T-cell (primary cell): ENCODE measurements at places on chromosomes 7 and 10.

- no peak for DNase-seq
These were observed 516.9 kb upstream of the LRRN3 start for GRCh38 chr7:110573862-110574528.

GRCh38 chr7:99788554-99788953 is 4.6 kb upstream of the CYP3A4 start:
- no peak for DNase-seq

DNA sequence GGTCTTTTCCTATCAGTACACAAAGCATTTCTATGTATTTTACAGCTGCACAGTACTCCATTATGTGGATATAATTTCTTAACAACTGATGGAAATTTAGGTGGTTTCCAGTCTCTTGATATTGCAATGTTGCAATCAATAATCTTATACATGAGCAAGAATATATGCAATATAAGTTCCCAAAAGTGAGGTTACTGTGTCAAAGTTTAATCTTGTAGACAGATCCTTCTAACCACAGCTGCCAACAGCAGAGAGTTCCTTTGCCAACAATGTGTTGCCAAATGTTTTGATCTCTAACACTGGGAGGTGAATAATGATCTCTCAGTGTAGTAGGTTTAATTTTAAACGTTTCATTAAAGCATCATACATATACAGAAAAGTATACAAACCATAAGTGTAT is 54.5 kb downstream of the CUL2 start:
- no peak for DNase-seq

- no peak for DNase-seq
These were observed 104.0 kb upstream of the NANOS1 start for GRCh38 chr10:118925404-118926071.

- DNase-seq, result no peak
These were observed 61.9 kb downstream of the TES start for GRCh38 chr7:116271963-116272886.

DNA sequence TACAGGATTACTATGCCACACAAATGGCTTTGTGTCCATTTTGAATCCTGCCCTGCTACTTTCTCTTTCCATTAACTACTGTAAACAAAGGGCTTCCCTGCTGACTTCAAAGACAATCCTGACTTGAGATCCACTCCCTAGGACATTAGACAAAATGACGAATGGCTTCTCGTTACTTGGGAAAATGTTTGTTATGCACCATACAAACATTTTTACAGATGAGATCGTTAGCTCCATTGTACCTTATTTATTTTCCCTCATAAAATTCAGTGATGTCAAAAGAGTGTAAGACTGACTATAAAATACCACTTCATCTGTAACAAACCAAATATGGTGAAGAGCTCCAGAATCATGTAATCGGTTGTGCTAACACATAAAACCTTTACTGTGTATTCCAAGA is 121.8 kb downstream of the CD36 start:
- DNase-seq, result no peak

DNA sequence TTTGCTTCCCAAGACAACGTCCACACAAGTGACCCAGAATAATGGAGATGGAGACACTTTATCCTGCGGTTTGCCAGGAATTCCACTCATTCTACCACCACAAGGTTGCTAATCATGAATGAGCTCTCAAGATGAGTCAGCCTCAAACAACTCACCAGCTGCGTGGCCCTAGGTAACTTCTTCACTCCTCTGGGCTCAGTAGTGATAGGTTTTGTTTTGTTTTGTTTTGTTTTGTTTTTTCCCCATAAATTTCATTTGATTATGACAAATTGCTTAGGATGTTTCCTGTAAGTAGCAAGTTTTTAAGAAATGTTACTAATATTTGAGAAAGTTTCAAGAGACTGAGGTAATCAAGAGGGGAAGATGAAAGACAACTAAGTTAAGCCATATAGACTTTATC is 286.8 kb downstream of the PARD3 start:
- DNase-seq, result no peak

DNA sequence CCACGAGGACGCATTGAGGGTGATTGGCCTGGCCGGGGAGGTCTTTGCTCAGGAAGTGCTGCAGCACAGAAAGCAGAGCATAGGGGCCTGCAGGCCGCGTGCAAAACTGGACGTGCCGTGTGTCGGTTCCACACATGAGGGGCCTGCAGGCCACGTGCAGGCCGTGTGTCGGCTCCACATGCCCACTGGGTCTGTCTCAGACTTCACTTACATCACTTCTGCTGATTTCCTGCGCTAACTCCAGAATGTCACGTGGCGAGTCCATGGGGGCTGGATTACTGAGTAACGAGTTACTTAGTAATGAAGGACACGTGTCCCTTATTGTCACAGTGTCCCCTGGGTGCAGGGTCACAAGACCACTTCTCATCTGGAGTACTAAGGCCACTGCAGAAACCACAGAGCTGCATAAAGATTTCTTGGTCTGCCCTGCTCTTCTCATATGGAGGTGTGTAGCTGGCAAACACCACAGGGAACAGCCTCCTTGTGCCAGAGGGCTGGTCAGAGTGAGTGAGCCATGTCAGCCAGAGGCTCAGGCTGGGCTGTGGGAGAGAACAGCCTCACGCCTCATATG is 60.8 kb downstream of the GDI2 start:
- no peak for DNase-seq

DNA sequence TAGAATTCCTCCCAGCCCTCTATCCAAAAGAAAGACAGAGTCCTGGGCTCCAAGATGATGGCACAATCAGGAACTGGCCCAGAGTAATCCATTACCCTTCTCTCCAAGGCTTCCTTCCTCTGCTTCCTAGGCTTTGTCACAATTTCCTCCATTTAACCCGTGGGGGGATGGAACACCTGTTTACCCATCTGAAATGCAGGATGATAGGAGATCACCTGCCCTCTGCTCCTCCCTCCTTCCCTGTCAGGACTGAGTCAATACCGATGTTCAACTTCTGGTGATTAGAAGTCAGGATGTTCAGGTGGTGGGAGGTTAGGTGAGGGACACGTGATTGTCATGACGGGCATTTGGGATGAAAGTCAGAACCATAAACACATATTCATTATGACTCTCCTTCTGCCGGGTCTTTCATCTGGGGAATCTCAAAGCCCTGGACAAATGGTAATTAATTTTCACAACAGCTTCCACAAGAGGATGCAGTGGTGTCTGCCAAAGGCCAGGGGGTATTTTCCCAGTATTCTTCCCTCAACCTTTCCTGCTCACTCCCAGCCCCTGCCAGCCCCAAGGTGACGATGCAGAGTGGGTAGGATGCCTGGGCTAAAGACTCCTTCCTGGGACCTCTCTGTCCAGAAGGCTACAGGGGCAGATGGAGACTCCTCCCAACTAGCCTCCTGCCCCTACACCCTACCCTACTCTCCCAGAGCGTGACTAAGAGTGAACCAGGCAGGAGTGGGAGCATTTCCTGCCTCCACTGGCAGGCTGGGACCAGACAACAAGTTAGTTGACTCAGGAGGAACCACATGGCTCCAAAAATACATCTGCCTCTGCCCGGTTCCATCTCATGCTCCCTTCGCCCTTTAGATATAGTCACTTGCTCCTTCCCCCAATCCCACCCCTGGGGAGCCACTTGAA is 27.9 kb downstream of the DUSP5 start:
- no peak for DNase-seq
